ENCODE measurements at places on chromosomes 4 and X.

DNA sequence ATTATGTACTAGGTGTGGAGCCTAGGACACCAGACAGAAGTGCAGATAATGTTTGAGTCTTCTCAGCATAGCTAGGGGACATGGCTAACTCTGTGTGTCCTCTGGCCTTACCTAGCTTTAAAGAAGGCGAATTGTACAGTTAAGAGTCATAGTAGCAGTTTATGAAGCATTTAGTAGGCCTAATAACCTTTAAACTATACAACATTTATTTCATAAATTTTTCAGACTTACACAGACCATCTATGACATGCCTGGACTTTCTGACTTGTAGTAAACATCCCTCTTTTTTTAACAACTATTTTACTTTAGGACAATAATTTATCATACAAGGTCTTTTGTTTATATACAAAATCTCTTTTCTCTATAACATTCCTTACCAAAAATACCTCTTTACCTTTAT, 37.4 kb downstream of the ETNPPL start:
- DNase-seq = no peak

- no peak for DNase-seq
Measured at GRCh38 chr4:181777518-181777917, 465.7 kb upstream of the TENM3 start.

DNA sequence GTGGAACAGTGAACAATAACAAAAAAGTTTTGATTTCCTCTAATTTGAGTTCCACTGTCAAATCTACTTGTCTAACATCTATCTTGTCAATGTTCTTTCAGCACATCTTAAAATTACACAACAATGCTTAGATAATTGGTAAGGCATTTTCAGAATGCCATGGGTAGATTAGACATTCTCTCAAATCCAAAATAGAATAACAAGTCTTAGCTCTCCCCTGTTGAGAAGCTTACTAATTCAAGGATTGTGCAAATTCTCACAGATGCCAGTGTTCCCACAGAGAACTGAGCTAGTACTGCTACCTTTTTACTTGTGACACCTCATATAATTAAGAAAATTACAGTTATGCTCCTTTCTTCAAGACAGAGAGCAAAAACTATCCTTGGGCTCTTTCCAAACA, 2442.0 kb downstream of the PCDH7 start:
- no peak for DNase-seq

GRCh38 chr4:109999585-109999912, 86.9 kb downstream of the EGF start:
- no peak for DNase-seq

DNA sequence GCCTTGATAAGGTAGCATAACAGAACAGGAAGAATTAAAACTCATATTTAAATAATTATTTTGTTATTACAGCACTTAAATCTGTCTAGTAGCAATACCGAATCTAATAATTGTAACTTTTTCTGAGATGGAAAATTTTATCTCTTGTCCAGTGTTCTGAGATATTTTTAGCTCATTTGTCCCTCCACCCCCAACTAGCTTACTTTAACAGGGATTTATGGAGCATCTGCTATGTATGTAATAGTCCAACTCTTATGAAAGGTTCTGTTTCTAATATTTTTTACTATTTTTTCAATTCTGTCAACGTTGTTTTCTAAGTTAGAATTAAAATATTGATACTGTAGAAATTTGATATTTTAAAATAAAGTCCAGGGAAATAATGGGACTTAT, 38.2 kb upstream of the NUDT6 start:
- no peak for DNase-seq

GRCh38 chr4:185265942-185266341, 56.5 kb downstream of the SNX25 start:
- DNase-seq = no peak
